ENCODE measurements at places on chromosomes 5 and 9.

DNA sequence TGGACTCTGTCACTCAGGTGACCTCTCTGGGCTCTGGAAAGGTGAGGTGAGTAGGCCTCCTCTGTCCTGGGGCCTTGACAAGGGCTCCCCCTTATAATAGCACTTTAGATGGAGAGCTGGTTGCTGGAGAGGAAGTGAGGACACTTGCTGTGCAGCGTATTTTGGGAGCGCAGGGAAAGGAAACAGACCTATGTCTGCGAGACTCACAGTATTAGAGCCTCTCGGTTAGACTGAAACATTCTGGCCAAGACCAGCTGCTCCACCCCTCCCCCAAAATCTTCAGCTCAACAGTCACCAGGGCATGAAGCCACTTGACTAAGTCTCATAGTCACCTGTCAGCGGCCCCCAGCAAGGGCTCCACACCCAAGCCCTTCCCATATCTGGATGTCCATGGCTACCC is 213.6 kb downstream of the AGTPBP1 start:
- DNase-seq: no peak

DNA sequence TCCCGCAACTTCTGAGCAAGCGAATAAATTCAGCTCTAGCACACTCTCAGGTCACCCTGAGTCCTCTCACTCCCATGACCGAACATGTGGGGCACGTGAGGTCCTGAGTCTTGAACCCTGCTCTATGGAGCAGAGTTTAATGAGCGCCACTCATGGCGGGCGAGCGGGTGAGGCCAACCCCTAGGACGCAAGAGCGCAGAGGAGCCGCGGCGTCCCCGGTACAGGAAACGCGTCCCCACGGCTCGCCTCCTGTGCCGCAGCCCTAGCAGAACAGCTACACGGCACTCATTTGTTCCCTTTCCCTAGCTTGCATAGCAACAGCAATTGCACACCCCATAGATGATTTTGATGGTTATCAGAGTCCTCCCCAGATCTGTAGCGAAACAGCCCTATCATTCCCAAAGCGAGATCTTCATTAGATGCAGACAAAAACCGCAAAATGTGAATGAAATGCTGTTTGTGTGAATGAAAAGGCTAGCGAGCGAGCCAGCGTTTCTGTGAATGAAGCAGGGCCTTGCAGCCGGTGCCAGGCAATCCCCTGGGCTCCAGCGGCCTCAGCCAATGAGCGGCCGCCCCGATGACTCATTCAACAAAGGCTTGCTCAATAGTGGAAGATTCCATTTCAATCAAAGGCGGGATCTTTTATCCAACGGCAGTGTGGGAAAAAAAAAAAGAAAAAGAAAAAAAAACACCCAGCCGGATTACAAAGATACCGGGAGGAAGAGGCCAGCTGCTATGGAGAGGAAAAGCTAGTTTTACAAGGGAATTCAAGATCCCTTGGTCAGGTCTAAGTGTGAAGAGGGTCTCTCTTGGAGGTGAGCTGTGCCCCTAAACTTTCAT is 1.5 kb upstream of the SHC3 start:
- peak; percentile 70 for DNase-seq

DNA sequence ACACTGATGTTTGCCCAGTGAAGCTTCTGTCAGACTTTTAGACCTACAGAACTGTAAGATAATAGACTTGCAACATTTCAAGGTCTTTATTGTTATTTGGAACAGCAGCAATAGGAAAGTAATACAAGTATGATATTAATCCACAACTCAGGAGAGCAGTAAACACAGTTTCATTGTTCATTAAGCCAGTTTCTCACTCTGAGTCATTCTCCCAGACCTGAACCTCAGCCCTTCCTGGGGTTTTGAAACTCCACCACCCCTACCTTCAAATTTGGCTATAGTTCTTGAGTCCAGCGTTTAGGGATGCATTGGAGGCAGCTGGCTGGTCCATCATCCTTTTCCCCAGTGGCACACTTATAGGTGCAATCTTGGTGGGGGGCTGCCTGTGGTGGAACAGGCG is 203.2 kb downstream of the RAB3C start:
- DNase-seq: no peak

DNA sequence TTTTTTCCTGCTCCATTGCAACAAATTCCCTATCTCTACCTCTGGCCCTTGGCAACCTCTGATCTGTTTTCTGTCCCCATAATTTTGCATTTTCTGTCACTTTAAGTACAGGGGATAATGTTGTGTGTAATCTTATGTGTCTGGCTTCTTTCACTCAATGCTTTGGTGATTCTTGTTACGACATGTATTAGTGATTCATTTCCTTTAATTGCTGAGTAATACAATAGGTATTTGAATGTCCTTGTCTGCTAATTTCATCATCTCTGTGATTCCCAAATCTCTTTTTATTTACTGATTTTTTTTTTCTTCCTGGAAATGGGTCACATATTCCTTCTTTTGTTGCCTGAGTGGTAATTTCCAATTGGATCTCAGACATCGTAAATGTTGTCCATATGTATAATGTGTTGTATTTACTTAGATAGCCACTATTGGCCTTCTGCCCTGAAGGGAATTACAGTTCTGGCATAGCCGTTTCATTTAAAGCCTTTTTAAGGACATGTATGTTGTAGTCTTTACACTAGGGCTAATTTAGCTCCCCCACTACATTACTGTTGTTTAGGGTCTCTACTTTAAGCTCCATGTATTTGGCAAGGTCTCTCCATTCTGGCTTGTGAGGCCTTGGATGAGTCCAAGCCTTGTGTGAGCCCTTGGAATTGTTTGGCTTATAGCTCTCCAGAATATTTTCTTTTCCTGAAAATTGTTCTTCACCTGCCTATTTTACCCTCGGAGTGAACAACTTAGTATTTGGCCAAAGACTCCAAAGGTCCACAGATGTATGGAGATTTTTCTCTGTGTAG is 683.8 kb downstream of the LRRC70 start:
- DNase-seq: no peak

GRCh38 chr9:97905228-97905627 is 17.1 kb downstream of the TRMO start:
- DNase-seq: no peak

GRCh38 chr5:98471458-98471857 is 302.0 kb upstream of the RGMB start:
- DNase-seq: no peak

GRCh38 chr9:1087120-1087881 is 37.1 kb downstream of the DMRT2 start:
- no peak for DNase-seq

- no peak for DNase-seq
Observed at GRCh38 chr9:31114346-31114745, 1270.1 kb upstream of the ACO1 start.

- no peak for DNase-seq
Observed at GRCh38 chr5:149002053-149002452, 60.8 kb downstream of the SH3TC2 start.

- DNase-seq: no peak
Observed at GRCh38 chr5:114243972-114244317, 117.9 kb upstream of the KCNN2 start.

- no peak for DNase-seq
Observed at GRCh38 chr5:65355301-65355700, 126.4 kb downstream of the ADAMTS6 start.

DNA sequence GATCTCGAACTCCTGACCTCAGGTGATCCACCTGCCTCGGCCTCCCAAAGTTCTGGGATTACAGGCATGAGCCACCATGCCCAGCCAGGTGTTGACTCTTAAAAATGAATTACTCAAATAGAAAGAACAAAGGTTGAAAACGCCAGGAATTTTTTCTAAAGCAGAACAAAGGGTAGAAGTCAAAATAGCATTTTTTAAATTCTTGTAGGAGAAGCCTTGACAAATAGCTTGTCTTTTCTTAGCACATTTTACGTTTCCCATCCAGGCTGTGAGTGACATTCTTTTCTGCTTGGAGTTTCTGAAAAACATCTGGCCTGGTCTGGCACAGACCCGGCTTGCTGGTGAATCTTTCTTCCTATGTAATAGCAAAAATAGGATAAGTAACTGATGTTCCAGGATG is 169.4 kb upstream of the ZNF462 start:
- no peak for DNase-seq

DNA sequence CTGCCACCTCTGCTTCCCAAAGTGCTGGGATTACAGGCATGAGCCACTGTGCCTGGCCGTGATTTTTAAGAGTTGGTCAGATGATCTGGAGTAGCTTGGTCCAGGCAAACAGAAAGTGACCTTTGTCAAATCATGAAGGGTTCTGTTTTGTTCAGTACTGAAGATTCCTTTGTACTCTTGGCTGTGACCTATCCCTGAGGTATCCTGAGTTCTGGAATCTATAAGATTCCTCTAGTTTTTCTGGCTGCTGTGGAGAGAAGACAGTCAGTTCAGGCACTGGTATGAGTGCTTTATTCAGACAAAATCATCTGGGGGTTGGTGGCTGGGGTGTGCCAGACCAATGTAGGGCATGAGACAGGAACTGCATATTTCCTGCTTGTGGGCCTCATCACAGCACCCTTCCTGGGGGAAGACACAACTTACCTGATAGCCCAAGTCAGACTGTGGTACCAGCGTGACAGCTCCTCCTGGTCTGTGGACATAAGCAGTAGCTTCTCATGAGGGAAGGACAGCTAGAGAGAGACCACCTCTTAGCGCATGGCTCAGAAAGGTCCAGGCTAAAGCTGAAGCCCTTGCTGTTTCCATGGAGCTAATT is 3.1 kb downstream of the ARHGEF39 start:
- peak; percentile 31 for DNase-seq

GRCh38 chr5:95035891-95036685 is 248.8 kb downstream of the MCTP1 start:
- DNase-seq: no peak

GRCh38 chr5:313265-313664 is 8.2 kb upstream of the AHRR start:
- DNase-seq: no peak

DNA sequence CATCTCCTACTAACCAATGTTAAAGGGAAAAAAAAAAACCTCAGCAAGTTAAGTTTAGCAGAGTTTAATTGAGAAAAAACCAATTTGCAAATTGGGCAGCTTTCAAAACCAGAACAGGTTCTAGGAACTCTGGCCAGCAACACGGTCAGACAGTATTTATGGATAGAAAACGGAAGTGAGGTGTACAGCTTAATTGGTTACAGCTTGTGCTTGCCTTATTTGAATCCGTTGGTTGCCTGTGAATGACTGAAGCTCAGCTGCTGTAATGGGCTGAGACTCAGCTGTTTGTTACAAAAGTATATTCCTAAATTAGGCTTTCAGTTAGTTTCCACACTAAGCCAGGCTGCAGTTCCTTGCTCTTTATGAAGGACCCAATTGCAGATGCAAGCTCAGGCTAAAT is 217.0 kb downstream of the SREK1 start:
- DNase-seq: no peak

- DNase-seq: no peak
Observed at GRCh38 chr5:3347741-3348140, 247.9 kb upstream of the IRX1 start.

DNA sequence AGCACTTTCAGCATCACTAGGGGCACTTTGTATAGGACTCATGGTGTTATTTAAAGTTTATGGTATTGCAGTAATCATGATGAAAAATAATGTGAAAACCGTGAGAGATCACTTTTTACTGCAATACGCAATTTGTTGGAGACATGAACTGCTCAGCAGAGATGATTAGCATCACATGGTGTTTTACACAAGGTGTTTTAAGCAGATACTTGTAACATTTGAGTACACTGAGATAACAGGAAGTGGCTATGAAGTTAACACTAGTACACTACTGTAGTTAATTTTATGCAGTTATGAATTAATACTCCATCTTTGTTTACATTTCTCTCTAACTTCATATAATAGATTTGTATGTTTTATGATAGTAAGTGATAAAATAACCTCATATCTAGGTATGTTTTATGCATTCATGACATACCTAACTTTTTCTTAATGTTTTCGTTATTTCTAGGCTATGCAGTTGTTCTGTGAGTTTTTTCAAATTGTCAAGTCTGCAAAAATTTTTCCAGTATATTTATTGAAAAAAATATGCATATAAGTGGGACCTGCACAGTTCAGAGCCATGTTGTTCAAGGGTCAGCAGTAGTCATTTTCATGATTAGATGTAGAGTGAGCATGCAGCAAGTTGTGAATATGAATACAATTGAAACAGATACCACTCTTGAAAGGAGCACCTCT is 13.0 kb downstream of the SUB1 start:
- DNase-seq: no peak

- DNase-seq: no peak
Observed at GRCh38 chr5:71809446-71809845, 90.4 kb downstream of the CARTPT start.

DNA sequence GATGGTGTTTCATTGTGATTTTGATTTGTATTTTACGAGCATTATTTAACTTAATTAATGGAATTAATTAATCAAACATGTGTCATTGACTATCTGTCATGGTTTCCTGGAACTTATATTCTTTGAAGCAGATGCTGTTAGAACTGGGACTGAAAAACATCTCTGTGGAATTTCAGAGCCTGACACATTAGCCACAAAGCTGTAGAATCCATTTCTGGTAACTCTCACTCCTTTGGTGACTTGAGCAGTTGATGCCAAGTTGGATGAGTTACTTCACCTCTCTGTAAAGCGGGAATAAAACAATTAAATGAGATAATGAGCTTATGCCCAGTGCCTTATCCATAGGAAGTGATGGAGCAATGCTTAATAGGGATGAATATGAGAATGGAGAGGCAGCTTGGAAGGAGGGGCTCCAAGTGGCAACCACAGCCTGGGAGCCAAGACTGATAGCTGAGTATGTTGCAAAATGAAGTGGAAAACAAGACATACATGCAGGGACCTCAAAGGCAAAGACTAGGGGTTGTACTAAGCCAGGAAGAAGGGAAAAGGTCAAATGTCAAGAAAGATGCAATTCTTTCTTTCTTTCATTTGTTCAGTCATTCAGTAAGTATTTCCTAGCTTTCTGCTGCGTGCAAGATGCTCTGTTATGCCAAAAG is 23.1 kb upstream of the ADRA1B start:
- no peak for DNase-seq

GRCh38 chr9:78486661-78487060 is 189.7 kb downstream of the PSAT1 start:
- DNase-seq: no peak

GRCh38 chr5:42949348-42950115 is 90.6 kb downstream of the ANXA2R start:
- peak; percentile 65 for DNase-seq

DNA sequence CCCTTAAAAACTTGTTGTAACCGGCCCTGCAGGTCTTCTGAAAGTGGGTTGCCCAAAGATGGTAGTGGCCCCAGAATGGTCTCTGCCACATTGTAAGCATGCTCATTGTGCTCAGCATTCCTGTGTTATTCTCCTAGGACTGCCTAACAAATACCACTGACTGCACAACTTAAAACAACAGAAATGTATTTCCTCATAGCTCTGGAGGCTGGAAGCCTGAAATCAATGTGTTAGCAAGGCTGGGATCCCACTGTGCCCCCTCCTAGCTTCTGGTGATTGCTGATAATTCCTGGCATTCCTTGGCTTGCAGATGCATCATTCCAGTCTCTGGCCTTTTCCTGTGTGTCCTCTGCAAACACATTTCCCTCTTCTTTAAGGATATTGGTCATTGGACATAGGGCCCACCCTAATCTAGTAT is 3.4 kb upstream of the GCNT4 start:
- no peak for DNase-seq

GRCh38 chr5:73692166-73692640 is 66.2 kb downstream of the ARHGEF28 start:
- no peak for DNase-seq

GRCh38 chr9:86563350-86563749 is 209.1 kb upstream of the TUT7 start:
- no peak for DNase-seq

GRCh38 chr5:177070536-177071191 is 16.1 kb upstream of the FGFR4 start:
- DNase-seq: no peak

- DNase-seq: no peak
Observed at GRCh38 chr5:50807661-50808060, 141.2 kb downstream of the PARP8 start.

GRCh38 chr9:86695910-86696424 is 251.3 kb downstream of the GAS1 start:
- DNase-seq: no peak
